Hippocampal formation (tissue), 2 donors: ENCODE measurements at places on chromosomes 2 and 18.
A peak's percentile ranks its signal among the peaks of the same experiment; 100 is the strongest.

DNA sequence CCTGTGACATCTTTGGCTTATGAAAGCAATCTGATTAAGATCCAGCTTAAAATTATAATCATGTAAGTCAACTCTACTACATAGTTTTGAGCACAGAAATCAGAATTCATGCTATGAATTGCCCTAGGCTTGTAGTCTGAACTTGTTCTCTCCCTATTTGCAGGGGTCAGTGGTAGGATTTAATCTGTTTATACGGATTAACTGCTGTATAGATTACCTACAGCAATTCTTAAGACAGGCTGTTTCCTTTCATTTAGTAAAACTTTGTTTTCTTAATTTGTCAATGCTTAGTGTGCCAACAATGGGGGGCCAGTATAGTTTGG, 287.9 kb downstream of the PDE11A start:
- DNase-seq, result no peak

DNA sequence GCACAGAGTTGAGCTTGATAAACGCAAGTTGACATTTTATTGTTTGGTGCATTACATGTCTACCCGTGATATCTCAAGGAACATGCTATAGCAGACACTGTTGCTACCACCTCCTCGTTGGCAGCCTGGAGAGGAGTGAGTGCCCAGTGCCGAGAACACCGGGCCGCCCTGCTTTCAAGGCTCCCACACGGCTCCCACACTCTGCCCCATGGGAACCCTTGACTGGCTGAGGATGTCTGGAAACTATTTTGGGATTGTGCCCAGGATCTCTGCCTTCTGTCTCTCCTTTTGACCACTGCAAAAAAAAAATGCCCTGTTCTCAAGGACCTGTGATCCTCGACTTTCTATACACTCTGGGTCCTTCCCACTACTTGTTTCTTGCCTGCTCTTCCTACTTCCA, 21.1 kb downstream of the TET3 start:
- no peak for DNase-seq

DNA sequence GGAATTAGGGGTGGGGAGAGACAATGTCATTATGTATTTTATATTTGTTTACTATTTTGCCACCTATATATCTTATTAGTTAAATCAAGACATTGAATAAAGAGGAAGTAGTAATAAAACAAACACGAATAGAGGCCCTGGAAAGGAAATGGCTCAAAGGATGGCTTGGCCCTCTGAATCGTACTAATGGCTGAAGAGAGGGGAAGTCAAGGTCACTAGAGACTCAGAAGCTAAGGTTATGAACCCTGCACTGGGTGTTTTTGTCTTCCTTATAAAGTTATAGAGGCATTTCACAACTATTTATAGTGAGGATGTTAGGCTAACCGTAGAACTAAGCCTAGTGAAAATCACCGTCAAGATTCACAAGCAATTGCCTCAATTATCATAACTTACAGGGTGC, 685.9 kb downstream of the ARHGAP15 start:
- DNase-seq, result no peak

GRCh38 chr2:167140767-167141166, 252.5 kb downstream of the XIRP2 start:
- no peak for DNase-seq

DNA sequence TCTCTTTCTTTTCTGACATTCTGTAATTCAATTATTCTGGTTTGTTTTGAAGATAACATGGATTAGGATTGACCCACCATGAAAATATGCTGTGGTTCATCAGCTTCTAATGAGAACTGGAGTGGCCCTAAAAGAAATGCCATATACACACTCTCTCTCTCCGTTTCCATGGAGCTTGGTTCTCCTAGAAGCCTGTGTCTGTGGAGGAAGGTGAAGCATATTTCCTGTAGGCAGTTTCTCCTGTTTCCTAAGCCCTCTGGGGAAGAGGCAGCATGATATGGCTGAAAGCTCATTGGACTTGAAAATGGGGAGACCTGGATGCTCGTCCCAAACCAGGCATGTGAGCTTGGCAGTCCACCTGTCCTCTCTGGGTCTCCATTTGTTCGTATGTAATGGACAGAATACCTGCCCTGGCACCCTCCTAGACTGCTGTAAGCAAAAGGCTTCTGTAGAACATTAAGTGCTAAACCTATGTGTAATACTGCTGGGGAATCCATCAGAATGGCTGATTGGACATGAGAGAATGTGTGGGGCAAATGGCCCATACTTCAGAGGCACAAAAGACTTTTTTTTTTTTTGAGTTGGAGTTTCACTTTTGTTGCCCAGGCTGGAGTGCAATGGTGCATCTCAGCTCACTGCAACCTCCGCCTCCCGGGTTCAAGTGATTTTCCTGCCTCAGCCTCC, 75.3 kb upstream of the PPP1CB start:
- DNase-seq, result no peak

- peak; percentile 51 for DNase-seq
Measured at GRCh38 chr2:55923091-55923981, at the start of gene EFEMP1. Gene EFEMP1, minus strand, starts transcription at chr2:55923782. Its CDS starts 1,342 bp downstream, at chr2:55922440.

- DNase-seq, result no peak
Measured at GRCh38 chr18:35934891-35935290, 37.6 kb upstream of the RMP24 start.

DNA sequence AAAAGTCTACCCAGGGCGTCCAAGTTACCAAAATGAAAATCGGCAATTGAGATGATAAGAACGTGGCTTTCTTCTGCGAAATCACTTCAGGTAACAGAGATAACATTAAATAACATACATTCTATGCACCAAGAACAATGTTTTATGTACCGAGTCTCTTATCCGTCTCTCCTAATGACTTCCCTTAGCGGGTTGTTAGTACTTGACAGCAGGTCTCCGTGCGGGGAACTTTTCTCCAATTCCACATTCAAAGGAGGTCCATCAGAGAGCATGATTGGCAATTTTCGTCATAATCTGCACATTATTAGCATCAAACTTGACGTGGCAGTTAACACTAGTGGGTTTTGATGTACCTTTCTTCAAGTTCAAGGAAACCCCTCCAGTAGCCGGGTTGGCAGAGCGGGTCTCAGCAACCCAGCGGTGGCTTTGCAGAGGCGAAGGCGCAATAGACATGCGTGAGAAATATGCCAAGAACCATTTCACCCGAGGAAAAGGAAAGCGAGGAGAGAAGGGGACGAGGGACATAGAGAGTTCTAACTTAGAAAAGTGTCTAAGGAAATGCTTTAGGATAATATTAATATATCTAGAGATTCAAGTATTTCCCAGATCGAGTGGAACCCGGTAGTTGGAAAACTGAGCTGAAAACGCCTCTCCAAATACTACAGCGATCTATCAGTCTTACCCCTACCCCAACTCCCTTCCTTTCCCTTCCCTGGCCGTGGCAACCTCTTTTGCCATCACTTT, 5.0 kb downstream of the EVX2 start:
- DNase-seq, result no peak

GRCh38 chr2:174686430-174686829, 77.8 kb downstream of the CHRNA1 start:
- no peak for DNase-seq

DNA sequence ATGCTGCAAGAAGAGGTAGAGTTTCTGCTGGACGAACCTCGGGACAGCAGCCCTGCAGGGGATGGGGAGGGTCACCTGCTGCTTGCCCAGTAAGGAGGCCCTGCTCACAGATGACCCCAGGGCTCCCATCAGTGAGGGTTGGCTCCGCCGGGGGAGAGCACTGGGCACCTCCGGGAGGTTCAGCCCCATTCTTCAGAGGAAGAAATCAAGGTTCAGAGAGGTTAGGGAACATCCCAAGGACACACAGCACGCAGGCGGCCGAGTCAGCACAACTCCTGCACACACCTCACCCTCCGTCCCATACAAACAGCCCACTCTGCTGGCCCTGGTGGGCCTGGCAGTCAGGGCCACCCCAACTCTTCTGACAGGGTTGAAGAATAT, 11.7 kb upstream of the CCDC74B start:
- no peak for DNase-seq

GRCh38 chr2:226270285-226271058, 529.1 kb downstream of the IRS1 start:
- no peak for DNase-seq

GRCh38 chr2:239197146-239197545, 203.7 kb downstream of the HDAC4 start:
- no peak for DNase-seq

GRCh38 chr2:69700381-69700780, 41.6 kb upstream of the ANXA4 start:
- DNase-seq, result no peak

- no peak for DNase-seq
Measured at GRCh38 chr18:73645160-73645715, 502.4 kb downstream of the FBXO15 start.

DNA sequence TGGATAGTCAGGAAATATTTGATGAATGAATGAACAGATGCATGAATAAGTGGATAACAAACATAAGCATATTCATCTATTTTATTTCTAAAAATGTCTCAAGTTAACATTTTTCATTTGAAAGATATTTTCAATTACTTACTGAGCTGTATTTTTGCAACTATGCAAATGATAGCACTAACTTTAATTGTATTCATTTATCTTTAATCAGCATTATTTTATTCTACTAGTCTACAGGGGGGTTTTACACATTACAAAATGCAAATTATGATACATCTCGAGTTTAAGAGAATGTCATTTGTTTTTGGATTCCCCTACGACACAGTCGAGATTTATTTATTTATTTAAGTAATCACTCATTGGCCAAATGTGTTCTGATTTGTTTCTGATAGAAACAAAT, 530.6 kb downstream of the ERBB4 start:
- no peak for DNase-seq

DNA sequence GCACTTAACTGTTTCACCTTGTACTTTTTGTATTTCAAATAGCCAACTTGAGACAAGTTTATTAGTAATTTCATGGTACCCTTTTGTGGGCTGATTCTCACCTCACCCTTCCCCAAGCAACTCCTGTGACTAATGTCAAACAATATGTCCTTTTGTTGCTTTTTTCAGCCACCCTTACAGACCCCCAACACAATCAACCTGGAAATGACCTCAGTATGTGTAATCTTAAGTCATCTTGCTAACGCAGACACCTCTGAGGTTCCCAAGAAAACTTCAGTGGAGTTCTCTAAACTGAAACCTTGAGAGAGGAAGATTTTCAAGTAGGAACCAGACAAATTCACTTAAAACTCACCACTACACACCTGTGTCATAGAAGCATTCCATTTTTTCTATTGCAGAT, 69.5 kb downstream of the KYNU start:
- no peak for DNase-seq

DNA sequence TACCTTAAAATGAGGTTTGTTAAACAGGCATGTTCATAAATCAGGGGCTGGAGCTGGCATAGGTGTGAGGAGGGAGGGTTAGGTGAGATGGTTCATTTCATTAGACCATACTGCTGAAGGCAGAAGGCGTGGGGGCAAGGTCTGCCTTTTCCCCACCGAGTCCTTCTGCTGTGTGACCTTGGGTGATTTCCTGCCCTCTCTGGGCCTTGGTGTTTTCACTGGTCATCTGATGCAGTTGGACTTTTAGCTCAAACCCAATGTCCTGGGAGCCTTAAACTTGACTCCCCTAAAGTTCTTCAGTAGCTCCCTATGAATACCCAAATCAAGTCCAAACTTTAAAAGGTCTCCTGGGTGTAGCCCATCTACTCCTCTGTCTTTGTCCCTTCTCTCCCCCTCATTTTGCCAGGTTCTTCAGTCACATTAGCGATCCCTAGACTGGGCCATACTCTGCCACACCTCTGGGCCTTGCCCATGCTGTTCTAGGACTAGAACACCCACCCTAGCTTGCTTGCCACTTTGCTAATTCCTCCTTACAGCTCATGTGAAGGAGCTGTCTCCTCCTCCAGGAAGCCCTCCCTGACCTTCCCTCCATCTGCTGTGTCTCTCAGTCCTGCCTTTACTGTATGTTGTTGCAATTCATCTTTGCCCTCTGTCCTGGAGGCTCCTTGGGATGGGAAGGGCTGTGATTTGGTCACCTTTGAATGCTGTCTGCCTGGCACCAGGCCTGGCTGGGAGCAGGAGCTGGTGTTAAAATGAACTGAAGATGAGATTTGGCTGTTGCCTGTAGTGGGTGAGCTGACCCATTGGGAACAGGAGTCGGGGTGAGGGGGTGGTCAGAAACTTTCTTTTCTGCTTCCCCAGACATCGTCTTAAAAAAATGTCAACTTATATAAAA, 85.4 kb upstream of the HS6ST1 start:
- DNase-seq, result no peak

- no peak for DNase-seq
Measured at GRCh38 chr2:136246086-136246669, 128.2 kb upstream of the CXCR4 start.

GRCh38 chr2:110804915-110805314, 72.5 kb downstream of the ACOXL start:
- DNase-seq, result no peak

DNA sequence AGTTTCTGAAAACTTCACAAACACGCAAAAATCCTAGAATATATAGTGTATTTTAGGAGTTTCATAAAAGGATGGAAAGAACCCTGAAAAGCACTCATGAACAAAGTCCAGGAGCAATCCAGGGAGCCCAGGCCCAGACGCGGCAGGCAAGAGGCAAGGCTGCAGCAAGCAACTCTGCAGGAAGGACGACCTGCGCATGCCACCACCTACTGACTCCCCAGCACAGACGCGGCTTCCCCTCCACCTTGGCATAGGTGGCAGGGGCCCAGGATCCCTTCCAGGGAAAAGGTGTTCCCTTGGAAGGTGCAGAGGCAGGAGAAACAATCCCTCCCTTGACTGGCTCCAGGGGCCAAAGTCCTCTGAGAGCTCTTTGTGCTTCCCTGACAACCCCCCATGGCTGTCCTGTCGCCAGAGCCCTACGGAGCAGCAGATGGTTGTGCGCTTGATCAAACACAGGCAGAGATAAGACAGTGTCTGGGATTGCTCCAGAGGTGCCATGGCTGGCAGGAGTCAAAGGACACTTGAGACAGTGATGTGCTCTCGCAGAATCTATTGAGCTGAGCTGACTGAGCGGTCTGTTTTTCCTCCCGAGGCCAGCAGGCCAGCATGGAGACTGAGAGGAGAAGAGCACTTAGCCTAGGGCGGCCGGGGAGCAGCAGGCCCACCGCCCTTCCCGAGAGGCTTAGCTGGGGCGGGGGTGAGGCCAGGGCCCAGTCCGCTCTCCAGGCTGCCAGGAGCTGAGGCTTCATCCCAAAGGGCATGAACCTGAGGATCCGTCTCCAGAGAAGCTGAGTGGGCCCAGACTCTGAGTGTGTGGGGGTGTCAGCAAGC, 10.8 kb upstream of the AMER3 start:
- DNase-seq, result no peak

DNA sequence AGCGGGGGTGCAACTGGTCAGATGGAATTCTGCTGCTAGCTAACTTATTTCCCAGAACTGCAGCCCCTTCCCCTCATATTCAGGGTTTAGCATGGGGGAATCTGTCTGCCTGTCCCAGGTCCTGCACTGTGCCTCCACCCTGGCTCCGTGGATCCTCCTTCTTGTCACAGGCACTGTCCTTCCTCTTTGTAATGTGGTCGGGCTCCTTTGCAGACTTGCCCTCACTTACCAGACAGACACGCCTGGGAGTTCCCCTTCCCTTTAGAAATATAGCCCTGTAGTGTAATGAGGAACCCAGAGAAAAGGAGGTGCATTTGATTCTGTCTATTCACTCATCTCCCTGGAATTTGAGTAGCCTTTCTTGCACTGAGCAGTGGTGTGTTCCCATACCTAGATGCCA, 108.7 kb downstream of the TRIM43 start:
- DNase-seq, result no peak

- no peak for DNase-seq
Measured at GRCh38 chr18:22839340-22839821, 93.7 kb upstream of the RBBP8 start.
